ENCODE measurements at places on chromosomes 6 and 20.

GRCh38 chr20:18638768-18639167, 50.9 kb downstream of the DTD1 start:
- DNase-seq = no peak

- no peak for DNase-seq
Measured at GRCh38 chr20:53276143-53276542, 304.0 kb downstream of the TSHZ2 start.

DNA sequence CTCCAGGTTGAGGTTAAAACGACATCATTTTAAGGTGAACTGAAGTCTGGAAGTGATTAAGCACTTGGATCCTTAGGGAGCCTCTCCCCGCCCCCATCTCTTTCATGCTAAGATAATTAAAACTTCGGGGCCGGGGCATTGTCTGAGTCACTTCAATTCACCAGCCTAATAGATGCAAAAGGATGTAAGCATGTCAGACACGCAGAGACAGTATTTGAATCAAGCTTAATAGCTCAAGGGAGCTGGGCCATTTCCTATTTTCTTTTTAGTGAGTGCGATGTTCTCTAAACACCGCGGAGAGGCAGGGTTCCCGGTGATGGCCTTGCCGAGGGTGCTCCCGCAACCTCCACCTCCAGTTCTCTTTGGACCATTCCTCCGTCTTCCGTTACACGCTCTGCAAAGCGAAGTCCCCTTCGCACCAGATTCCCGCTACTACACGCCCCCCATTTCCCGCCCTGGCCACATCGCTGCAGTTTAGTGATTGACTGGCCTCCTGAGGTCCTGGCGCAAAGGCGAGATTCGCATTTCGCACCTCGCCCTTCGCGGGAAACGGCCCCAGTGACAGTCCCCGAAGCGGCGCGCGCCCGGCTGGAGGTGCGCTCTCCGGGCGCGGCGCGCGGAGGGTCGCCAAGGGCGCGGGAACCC, 516 bp upstream of the IRF4 start:
- no peak for DNase-seq

DNA sequence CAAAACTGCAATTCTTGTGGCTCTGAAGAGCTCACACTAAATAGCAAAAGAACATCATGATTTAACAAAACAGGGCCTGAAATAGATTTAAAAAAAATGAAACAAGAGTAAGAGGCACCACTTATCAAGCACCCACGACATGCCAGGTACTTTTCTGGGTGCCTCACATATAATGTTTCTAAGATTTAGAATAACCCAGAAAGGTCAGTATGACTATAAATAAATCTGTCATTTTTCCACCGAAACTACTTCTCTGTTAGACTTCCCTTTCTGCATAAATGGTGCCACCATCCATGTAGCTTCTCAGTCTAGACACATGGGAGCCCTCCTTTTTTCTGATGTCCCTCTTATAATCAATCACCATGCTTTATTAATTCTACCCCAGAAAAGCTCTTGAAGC, 652.4 kb upstream of the CHD6 start:
- no peak for DNase-seq

DNA sequence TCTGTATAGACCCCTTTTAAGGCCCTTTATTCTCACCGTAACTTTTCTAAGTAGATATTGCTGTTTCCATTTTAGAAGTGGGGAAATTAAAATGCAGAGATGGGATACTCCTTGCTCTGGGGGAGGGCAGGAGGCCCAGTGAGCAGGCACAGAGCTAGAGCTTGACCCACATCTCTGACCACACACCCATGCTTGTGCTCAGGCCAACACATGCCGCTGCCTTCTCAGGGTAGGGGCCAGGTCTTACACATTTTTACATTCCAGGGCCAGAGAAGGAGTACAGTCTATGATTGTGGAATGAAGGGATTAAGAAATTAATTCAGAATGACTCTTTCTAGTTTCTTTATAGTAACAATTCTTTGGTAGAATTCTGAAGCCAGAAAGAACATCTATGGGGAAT, 104.8 kb downstream of the SOBP start:
- no peak for DNase-seq

GRCh38 chr20:60108397-60108796, 150.2 kb downstream of the CDH26 start:
- no peak for DNase-seq

- no peak for DNase-seq
Measured at GRCh38 chr6:76435174-76435573, 362.7 kb upstream of the IMPG1 start.

DNA sequence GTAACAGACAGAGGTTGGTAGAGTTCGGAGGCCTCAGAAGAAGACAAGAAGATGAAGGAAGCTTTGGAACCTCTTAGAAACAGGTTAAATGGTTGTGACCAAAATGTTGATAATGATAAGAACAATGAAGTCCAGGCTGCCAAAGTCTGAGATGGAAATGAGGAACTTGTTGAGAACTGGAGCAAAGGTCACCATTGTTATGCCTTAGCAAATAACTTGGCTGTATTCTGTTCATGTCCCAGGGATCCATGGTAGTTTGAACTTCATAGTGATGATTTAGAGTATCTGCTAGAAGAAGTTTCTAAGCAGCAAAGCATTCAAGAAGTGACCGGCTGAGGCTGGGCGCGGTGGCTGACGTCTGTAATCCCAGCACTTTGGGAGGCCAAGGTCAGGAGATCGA, 11.1 kb upstream of the LSM14B start:
- DNase-seq = no peak

DNA sequence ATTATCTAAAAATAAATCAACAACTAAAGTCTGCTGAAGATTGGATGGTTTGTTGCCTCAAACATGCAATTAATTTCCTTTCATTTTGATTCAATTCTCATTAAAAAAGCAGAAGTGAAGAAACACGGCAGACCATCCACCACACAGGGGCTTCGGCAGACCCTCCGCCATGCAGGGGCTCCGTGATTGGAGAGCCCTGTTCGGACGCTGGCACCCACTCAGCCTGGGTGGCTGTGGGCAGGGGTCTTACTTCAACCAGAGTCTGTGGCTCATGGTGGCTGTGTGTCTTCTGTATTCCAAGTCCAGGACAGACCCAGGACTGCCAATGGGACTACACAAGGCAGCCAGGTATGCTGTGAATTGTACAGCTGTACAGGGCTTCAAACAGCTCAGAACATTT, 86.9 kb upstream of the FRMD1 start:
- DNase-seq = no peak

- DNase-seq = no peak
Measured at GRCh38 chr6:32189069-32189741, 797 bp downstream of the PBX2 start.

GRCh38 chr6:10269814-10270472, 144.9 kb downstream of the TFAP2A start:
- DNase-seq = no peak

- no peak for DNase-seq
Measured at GRCh38 chr20:237489-237888, 10.4 kb downstream of the DEFB129 start.

GRCh38 chr20:706366-706885, 30.8 kb upstream of the SCRT2 start:
- DNase-seq = no peak

DNA sequence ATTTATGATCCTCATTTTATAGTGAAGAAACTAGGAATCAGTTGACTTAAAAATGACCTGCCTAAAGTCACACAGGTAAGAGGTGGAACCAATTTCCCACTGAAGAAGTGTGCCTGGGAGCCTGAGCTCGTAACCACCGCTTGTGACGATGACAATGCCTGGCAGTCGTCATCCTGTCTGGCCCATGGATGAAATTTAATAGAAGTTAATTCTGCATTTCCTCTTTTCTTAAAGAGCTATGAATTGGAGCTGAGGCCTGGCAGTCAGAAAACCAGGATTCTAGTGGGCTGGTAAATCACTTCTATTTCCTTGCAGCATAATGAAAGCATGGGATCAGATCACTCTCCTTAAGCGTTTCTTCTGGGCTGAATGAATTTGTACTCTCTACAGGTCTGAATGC, 200.0 kb upstream of the SGK1 start:
- no peak for DNase-seq

DNA sequence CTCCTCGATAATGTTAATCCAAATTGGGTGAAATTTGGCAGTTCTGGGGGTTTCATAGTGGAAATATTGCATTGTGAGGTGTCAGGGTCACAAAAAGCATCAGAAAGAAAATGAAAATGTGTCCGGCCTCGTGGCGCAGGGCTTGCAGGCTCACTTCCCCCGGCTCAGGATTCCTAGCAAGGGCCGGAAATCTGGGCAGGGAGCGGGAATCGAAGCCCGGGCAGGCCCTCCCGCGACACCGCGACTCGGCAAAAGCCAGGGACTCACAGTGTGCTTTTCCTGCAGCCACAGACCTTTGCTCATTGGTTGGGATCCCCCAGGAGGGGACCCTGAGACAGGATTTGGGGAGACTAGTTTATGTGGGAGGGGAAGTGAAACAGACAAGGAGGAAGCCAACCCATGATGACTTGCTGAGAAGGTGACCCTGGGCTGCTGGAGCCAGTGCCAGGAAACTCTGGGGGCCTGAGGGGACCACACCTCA, 847 bp upstream of the CD93 start:
- DNase-seq = no peak

- no peak for DNase-seq
Measured at GRCh38 chr6:44704240-44705150, 317.0 kb downstream of the CDC5L start.

- DNase-seq = peak; percentile 16
Measured at GRCh38 chr6:116217069-116217468, 36.8 kb downstream of the TSPYL4 start.

GRCh38 chr6:138403324-138403800, 661 bp upstream of the HEBP2 start:
- DNase-seq = no peak

DNA sequence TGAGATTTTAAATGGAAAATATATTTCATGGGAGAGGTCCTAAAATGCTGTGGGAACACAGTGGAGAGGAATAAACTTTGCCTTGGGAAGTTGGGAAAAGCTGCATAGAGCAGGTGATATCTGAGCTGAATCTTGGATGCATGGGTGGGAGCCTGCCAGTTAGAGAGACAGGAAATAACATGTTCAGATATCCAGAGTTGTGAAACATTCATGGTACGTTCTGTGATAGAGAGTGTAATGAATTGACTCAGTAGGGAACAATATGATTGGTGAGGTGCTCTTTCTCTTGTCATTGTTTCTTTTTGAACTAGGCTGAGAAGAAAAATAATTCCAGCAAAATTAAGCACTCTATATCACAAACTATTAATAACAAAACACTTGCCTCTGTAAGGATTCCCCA, 72.8 kb downstream of the RPS12 start:
- no peak for DNase-seq

DNA sequence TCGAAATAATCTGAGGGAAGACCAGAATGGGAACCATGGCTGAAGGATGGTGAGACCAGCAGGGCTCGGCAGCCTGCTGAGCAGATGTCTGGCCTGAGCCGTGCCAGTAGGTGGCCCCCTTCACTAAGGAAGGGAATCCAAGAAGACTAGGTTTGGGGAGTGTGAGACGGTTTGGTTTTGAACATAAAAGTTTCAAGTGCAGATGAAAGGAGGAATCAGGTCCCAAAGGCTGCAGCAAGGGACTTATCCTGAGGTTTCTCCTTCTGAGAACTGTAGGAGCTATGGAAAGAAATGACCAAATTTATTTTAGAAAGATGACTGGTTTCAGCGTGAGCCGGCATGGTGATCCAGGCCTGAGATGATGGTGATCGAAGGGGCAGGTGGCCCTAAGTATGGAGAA, 4.6 kb upstream of the OSER1 start:
- DNase-seq = peak; percentile 42

DNA sequence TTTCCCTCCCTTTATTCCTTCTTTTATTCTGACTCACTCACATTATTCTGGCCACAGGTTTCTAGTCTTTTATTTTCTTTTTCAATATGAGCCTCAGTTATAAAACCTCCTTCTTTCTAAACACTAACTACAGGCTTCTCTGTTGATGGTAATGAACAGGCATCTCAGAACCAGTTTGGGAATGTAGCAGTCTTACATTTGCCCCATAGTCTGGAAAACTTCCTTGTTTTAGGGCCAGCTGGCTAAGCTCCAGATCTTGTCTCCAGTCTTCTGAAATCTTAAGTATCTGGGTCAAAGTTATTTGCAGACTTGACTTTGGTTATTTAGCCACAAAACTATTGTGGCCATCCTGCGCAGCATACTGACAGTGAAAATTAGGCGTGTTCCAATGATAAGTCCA, 97.0 kb upstream of the MAN1A1 start:
- no peak for DNase-seq

GRCh38 chr6:116029535-116029934, 31.2 kb downstream of the FRK start:
- DNase-seq = no peak

DNA sequence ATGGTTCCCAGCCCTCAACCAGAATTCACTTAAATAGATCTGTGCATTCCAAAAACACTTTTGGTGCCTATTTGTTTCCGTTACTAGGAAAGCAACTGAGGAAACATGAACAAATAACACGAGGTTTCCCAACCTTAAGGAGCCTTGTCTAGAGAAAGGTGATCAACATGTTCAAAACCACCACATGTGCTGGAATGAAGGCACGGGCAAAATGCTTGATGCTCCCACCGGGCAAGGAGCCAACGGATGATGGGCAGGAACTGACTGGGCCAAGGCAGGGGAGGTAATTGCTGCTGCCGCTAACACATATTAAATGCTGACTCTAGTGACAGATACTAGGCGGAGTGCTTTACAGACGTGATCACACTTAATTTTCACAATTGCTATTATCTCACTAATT, 2.5 kb downstream of the MYLK4 start:
- DNase-seq = no peak

- no peak for DNase-seq
Measured at GRCh38 chr6:8513174-8513573, 77.8 kb upstream of the SLC35B3 start.

- DNase-seq = no peak
Measured at GRCh38 chr6:130010387-130010786, 8.0 kb upstream of the L3MBTL3 start.

DNA sequence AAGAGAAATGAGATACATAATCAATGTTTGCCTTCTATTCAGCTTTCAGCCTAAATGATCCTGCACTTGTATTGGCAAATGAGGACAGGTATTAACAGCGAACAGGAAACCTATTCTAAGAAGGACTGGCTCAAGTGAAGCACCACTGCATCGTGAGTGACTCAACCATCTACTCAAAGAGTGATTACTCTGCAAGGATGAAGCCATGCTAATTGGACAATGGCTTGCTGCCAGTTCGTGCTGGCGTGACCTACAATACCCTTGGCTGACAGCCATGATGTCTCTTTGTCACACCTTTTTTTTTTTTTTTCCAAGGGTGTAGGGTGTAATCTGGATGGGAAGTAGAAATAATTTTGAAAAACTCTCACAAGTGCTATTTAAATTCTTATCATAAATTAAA, 104.9 kb downstream of the GJA10 start:
- DNase-seq = peak; percentile 82

DNA sequence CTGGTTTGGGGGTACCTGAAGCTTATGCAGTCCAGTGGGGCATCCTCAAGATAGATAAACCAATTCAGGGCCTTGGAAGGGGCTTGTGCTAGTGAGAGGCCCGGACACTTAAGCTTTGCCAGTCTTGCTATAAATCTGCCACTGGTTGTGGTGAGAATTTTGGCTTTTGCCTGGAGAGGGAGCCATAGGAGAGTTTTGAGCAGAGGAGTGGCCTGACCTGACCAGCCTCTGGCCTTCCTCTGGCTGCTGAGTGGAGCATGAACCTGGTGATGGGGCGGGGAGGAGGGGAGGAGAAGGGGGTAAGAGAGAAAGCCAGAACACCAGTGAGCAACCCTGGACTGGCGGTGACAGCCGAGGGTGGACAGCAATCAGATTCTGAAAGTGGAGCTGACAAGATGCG, 7.1 kb downstream of the TMEM74B start:
- no peak for DNase-seq

- DNase-seq = no peak
Measured at GRCh38 chr6:143167224-143167623, 106.5 kb downstream of the AIG1 start.

- DNase-seq = no peak
Measured at GRCh38 chr6:38364127-38364526, 275.6 kb downstream of the BTBD9 start.
